ENCODE measurements at places on chromosomes 5 and 9. TPM values are rescaled to one million over a fixed set of nuclear protein-coding genes. Genes with fewer than 3 reads are reported as not detected.

The OR1Q1 gene
- 0.08 TPM for total RNA-seq

The CD180 gene
- total RNA-seq: not detected

The ABO gene
- not detected for total RNA-seq

The TAF11L10 gene
- not detected for total RNA-seq

The IL7R gene
- not detected for total RNA-seq

The CDC42SE2 gene
- total RNA-seq: 21.6 TPM

The AIF1L gene
- total RNA-seq: 1.3 TPM

The PPP3R2 gene
- total RNA-seq: not detected

The ADCY2 gene
- total RNA-seq: under 0.01 TPM

The PCA3 gene
- not detected for total RNA-seq

The DTWD2 gene
- total RNA-seq: 3.4 TPM

The CNTLN gene
- 5.3 TPM for total RNA-seq

The FOXE1 gene
- total RNA-seq: not detected

The PPP1R26 gene
- total RNA-seq: 12.7 TPM

The PLAC8L1 gene
- not detected for total RNA-seq

The PCDHAC2 gene
- 0.15 TPM for total RNA-seq

The SLC46A2 gene
- not detected for total RNA-seq

The SPATA31D4 gene
- total RNA-seq: not detected

The CBY3 gene
- not detected for total RNA-seq

The OSMR gene
- total RNA-seq: 58.7 TPM

The SLC6A3 gene
- total RNA-seq: not detected

The MYOZ3 gene
- total RNA-seq: 1.9 TPM

The LCN15 gene
- total RNA-seq: not detected

The TRIP13 gene
- 1.1 TPM for total RNA-seq
